Spleen (tissue), 13 donors: ENCODE measurements at places on chromosomes 4 and X. TPM values are rescaled to one million over a fixed set of nuclear protein-coding genes. Genes with fewer than 3 reads are reported as not detected.

TRAM1L1 gene
- total RNA-seq, result 1.2 TPM

DYNLT3 gene
- 19.3 TPM for total RNA-seq

CLGN gene
- total RNA-seq, result 0.85 TPM

DNA sequence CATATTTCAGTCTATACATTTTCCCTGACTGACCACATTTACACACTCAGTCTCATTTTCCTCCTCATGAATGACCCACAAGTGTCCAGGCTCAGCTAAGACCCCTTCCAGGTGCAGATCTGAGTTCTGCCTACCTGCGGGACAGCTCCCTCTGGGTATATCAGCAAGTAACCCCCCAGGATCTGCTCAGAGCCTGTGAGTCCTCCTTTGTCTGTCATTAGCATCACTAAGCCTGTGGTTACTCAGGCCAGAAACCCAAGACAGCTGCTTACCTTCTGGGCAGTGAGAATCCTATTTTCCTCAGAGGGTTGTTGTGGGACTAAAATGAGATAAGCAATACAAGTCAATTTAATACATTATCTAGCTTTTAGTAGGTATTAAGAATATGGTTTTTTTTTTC lies 487.6 kb upstream of the BOD1L1 start:
- H3K4me3 ChIP-seq, result no peak overlapping the region
- no peak overlapping the region for H3K27ac ChIP-seq
- no peaks in the 10 kb centered on the region for H3K27me3 ChIP-seq
- DNase-seq, result no peak

DNA sequence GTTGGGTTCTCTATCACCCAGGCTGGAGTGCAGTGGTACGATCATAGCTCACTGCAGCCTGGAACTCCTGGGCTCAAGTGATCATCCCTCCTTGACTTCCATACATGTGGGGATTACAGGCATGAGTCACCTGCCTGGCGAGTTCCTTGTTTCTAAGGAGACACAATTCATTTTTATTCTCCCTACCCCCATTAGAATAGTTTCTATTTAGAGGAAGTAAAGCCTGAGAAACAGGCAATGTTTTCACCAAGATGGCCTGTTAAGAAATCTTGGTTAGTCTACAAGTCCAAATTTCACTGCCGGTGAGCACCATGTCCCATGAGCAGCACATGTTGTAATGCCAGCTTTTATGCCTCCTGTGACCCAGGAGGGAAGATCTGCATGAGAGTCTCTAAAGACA lies 5.7 kb downstream of the CYBB start:
- no peak overlapping the region for H3K4me3 ChIP-seq
- no peaks in the 10 kb centered on the region for H3K27me3 ChIP-seq
- peak; percentile 50 for DNase-seq
- peak overlapping the region; percentile 43 for H3K27ac ChIP-seq
- peaks cover 2% of the 10 kb centered on the region for H3K4me1 ChIP-seq

GRCh38 chr4:3759236-3759635 lies 6.9 kb upstream of the ADRA2C start:
- H3K36me3 ChIP-seq, result no peaks in the 10 kb centered on the region
- no peak overlapping the region for H3K27ac ChIP-seq
- DNase-seq, result no peak

- no peak overlapping the region for H3K4me3 ChIP-seq
- H3K27me3 ChIP-seq, result no peaks in the 10 kb centered on the region
- no peaks in the 10 kb centered on the region for H3K4me1 ChIP-seq
- no peak overlapping the region for H3K27ac ChIP-seq
Measured at GRCh38 chrX:131633285-131633917, 89.5 kb downstream of the OR13H1 start.

DNA sequence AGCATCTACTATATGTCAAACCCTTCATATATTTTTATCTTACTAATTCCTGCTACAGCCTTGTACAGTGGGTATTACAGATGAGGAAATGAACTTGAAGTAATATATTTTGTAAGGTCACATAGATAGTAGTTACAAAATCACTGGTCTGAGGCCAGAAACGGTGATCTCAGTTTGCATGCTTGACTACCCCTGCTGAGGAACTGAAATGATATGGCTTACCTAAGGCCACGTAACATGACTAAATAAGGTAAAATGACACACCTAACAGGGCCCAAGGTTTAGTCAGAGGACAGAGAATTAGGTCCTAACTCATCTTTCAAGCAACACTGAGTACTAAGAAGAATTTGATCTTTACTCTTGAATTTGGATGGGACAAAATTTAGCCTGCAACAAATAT lies 1.5 kb upstream of the COMMD8 start:
- no peaks in the 10 kb centered on the region for H3K36me3 ChIP-seq
- peaks cover 4% of the 10 kb centered on the region for H3K4me1 ChIP-seq
- H3K27me3 ChIP-seq, result no peaks in the 10 kb centered on the region
- H3K4me3 ChIP-seq, result no peak overlapping the region
- no peak overlapping the region for H3K27ac ChIP-seq

GRCh38 chr4:64718091-64718490 lies 308.8 kb upstream of the TECRL start:
- no peak for DNase-seq
- no peaks in the 10 kb centered on the region for H3K4me1 ChIP-seq
- H3K4me3 ChIP-seq, result no peak overlapping the region
- no peaks in the 10 kb centered on the region for H3K36me3 ChIP-seq
- H3K27ac ChIP-seq, result no peak overlapping the region
- H3K27me3 ChIP-seq, result no peaks in the 10 kb centered on the region

DNA sequence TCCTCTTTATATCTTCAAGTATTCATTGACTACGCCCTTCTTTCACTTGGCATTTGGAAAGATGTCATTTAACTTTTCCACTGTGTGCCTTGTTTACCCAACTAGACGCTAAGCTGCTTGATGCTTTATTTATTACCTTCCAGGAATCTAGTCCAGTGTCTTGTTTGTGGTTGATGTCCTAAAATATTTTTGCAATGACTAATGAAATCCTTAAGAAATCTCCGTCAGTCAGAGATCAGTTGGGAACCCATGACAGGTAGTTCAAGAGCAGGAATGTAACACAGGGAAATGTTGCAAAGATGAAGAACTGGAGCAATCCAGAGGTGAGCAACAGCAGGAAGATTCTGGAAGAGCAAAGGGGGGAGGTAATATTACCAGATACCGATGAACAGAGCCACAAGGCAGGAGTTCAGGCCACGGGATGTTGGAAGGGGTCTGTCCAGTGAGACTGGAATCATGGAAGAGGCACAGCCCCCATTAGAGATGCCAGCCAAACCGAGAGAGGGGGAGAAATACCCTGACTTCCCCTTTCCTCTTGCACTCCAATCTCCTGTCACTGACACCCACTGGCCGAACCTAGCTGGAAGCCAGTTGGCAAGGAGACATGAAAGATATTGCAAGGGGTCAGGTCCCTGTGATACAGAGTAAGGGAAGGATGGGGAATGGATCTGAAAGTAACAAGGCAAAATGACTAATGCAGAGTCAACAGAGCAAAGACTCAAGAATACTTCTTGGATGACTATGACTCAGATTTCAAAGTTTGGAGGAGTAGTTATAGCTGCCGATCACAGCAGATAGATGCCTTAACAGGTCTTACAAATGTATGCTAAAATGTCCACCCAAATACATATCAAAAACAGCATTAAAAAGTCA lies 62.7 kb upstream of the PHKA2 start:
- no peak overlapping the region for H3K4me3 ChIP-seq
- H3K36me3 ChIP-seq, result no peaks in the 10 kb centered on the region
- no peaks in the 10 kb centered on the region for H3K27me3 ChIP-seq
- H3K27ac ChIP-seq, result no peak overlapping the region
- H3K4me1 ChIP-seq, result no peaks in the 10 kb centered on the region
- DNase-seq, result no peak

- H3K36me3 ChIP-seq, result no peaks in the 10 kb centered on the region
- no peaks in the 10 kb centered on the region for H3K27me3 ChIP-seq
- H3K4me1 ChIP-seq, result no peaks in the 10 kb centered on the region
- no peak overlapping the region for H3K4me3 ChIP-seq
- DNase-seq, result no peak
- no peak overlapping the region for H3K27ac ChIP-seq
Measured at GRCh38 chrX:34341814-34342213, 209.7 kb upstream of the FAM47A start.

DNA sequence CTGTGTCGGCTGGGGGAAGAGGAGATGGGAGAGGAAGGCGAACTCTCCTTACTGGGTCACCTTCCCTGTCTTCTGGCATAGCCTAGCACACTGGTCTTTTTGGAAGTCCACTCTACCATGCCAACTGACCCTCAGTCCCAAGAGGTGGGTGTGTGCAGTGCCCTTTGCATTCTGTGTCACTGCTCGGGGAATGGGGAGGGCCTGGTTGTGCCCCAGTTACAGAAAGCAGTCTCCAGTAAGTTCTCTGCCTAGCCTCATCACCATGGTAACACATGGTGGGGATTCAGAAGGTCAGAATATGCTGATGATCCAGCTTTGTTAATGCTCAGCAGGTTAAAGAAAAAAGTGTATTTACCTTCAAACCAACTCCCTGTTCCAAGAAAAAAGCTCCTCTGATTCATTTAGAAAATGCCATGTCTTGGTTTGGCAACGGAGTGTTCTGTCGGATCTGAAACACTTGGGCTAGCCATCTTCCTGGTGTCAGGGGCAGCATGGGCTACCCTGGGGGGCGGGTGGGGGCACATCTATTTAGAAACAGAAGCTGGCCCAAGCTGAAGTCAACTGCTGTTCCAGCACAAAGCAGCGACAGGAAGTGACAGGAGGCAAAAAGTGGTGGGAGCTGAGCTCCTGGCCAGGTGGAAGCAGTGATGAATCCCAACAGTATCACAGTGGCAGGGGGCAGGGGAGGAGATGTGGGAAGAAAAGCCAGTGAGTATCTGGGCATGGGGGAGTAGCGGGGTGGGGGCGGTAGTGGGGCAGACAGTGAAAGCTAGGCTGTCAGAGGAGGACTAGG lies 37.0 kb downstream of the NSG1 start:
- no peak overlapping the region for H3K4me3 ChIP-seq
- no peaks in the 10 kb centered on the region for H3K27me3 ChIP-seq
- H3K27ac ChIP-seq, result no peak overlapping the region
- DNase-seq, result no peak
- peaks cover 39% of the 10 kb centered on the region for H3K36me3 ChIP-seq
- H3K4me1 ChIP-seq, result no peaks in the 10 kb centered on the region

DNA sequence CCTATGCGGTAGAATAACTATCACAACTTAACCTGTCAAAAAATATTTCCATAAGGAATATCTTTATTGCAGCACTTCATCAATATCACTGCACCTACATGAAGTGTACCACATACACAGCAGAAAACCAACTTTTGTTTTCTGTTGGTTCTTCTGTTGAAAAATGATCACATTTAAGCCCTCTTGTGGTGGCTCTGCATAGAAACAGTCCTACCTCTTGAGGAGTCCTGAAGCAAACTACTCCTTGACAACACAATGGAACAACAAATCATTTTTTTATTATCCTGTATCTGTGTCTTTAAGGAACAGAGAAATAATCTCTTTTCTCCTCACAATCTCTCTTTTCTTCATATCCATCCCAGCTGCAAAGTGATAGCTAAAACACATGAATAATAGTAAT lies 39.8 kb upstream of the ATOH1 start:
- no peaks in the 10 kb centered on the region for H3K4me1 ChIP-seq
- H3K27ac ChIP-seq, result no peak overlapping the region
- H3K27me3 ChIP-seq, result no peaks in the 10 kb centered on the region

GRCh38 chr4:129246910-129247461 lies 151.0 kb downstream of the C4orf33 start:
- no peak overlapping the region for H3K4me3 ChIP-seq
- no peaks in the 10 kb centered on the region for H3K36me3 ChIP-seq
- H3K4me1 ChIP-seq, result no peaks in the 10 kb centered on the region
- no peak for DNase-seq
- no peak overlapping the region for H3K27ac ChIP-seq
- no peaks in the 10 kb centered on the region for H3K27me3 ChIP-seq

DNA sequence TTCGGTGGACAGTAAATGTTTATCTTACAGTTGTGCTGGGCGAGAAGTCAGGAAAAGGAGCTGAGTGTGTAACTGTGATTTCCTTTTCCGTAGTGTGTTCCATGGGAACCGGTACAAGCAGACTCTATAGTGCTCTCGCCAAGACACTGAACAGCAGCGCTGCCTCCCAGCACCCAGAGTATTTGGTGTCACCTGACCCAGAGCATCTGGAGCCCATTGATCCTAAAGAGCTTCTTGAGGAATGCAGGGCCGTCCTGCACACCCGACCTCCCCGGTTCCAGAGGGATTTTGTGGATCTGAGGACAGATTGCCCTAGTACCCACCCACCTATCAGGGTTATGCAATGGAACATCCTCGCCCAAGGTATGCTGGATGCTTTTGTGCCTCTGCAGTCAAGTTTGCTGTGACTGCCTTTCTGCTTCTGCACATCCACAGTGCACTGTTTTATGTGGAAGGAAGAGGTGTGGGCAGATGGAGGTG lies 27.4 kb downstream of the NOCT start:
- H3K4me1 ChIP-seq, result peaks cover 25% of the 10 kb centered on the region
- peak overlapping the region; percentile 8 for H3K27ac ChIP-seq
- H3K27me3 ChIP-seq, result no peaks in the 10 kb centered on the region
- no peak for DNase-seq
- H3K4me3 ChIP-seq, result no peak overlapping the region
- H3K36me3 ChIP-seq, result no peaks in the 10 kb centered on the region

DNA sequence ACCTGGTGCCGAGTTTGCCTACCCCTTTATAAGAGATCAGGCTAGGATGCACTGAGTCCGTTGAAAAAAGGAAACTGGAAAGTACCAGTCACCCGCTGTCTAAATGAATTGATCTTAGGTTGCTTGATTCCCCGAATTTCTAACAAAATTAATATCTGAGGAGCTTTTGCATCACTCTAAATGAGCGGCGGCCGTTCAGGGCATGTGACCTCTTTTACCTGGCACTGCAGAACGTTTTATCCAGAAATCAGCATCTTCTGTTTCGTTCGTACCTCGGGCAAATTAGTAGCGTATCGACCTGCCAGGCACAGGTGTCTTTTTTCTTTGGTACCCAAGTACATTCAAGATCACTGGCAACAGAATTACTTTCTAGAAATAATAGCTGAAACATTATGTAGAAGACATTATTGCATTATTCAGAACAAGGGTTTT lies 876 bp downstream of the KLHL2 start:
- no peak for DNase-seq
- H3K27ac ChIP-seq, result peak overlapping the region; percentile 91
- no peaks in the 10 kb centered on the region for H3K36me3 ChIP-seq
- H3K4me1 ChIP-seq, result peaks cover 66% of the 10 kb centered on the region
- H3K27me3 ChIP-seq, result no peaks in the 10 kb centered on the region

GRCh38 chr4:184848510-184848909 lies 22.7 kb upstream of the ACSL1 start:
- H3K27me3 ChIP-seq, result no peaks in the 10 kb centered on the region
- no peaks in the 10 kb centered on the region for H3K36me3 ChIP-seq
- H3K4me1 ChIP-seq, result peaks cover 34% of the 10 kb centered on the region

DNA sequence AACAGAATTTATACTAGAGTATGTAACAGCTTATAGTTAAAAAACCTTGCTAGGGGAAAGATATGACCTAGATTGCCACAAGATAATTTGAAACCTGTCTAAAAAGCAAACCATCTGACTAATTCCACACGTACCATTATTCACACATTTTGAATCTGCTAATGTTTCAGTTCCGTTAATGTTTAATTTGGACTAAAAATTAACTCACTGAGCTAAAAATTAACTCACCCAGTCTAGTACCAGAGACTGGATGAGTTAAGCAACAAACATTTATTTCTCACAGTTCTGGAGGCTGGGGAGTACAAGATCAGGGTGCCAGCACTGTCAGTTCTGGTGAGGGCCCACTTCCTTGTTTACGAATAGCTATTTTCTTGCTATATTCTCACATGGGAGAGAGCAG lies 231.5 kb upstream of the DIAPH2 start:
- H3K4me3 ChIP-seq, result no peak overlapping the region
- H3K4me1 ChIP-seq, result no peaks in the 10 kb centered on the region
- no peaks in the 10 kb centered on the region for H3K36me3 ChIP-seq
